H1 (cell line): ENCODE measurements at places on chromosomes 5 and 9. TPM values are rescaled to one million over a fixed set of nuclear protein-coding genes. Genes with fewer than 3 reads are reported as not detected.

- DNase-seq = no peak
Observed at GRCh38 chr5:19930451-19930850, 57.5 kb downstream of the CDH18 start.

DNA sequence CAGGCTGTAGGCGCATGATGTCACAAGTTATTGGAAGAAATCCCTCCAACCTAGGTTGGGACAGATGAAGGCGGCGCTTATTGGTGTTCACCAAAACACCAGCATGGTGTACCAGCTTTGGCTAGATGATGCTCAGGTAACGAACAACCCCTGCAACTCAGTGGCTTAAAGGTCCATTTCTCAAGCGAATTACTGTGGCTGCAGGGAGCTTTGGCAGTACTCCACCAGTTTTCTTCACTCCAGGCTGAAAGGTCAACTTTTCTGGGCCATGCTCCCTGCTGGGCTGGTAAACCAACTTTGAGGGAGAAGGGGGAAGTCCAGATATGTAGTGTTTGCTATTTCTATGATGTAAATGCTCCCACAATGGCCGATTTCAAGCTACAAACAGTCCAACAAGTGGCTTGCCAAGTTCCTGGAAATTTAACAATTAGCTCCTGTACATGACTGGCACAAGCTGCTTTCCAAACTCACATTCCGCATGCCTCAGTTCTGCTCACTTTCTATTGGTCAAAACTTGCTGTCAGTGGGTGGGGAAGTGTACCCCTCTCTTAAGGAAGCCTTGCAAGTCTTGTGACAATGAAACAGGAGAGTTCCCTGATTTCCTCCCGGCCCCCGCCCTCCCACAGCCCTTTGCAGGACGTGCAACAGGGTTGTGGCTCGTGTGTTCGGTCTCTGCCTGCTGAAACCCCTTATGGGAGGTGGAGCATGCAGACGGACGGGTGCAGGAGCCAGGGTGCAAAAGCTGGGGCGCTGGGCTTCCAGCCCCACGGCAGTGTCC, 588 bp upstream of the ZBED3 start:
- no peak for DNase-seq

Gene AQP7
- not detected in 2 replicates for total RNA-seq

GRCh38 chr9:120891884-120892747, 15.1 kb upstream of the PHF19 start:
- no peak for DNase-seq

Gene HMMR
- total RNA-seq = 70.6 and 77.3 TPM in 2 replicates

- DNase-seq = no peak
Observed at GRCh38 chr9:18874069-18874468, 158.9 kb downstream of the SAXO1 start.

Gene ACSL6
- 2.4 and 3.8 TPM in 2 replicates for total RNA-seq

GRCh38 chr5:177388521-177389052, 4.4 kb downstream of the SLC34A1 start:
- no peak for DNase-seq

DNA sequence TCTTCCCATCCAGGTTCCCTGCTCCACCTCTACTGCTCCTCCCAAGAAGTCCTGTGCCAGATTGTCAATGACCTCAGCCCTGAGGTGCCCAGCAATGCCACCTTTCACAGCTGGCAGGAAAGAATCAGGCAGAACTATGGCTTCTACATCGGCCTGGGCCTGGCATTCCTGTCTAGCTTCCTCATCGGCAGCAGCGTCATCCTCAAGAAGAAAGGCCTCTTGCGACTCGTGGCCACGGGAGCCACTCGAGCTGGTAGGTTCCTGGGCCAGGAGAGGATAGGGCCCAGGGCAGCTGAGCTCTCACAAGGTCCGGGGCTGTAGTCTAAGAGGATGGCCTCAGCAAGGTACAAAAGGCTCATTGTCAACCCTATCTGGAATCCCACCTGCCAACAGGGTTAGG, 3.1 kb downstream of the NIPAL4 start:
- no peak for DNase-seq

Gene MUSK
- not detected in 2 replicates for total RNA-seq

- DNase-seq = no peak
Observed at GRCh38 chr5:63398346-63398745, 563.9 kb downstream of the HTR1A start.

Gene RNF180
- 2.3 and 2.4 TPM in 2 replicates for total RNA-seq

- DNase-seq = no peak
Observed at GRCh38 chr9:136544964-136545691, 720 bp downstream of the NOTCH1 start.

DNA sequence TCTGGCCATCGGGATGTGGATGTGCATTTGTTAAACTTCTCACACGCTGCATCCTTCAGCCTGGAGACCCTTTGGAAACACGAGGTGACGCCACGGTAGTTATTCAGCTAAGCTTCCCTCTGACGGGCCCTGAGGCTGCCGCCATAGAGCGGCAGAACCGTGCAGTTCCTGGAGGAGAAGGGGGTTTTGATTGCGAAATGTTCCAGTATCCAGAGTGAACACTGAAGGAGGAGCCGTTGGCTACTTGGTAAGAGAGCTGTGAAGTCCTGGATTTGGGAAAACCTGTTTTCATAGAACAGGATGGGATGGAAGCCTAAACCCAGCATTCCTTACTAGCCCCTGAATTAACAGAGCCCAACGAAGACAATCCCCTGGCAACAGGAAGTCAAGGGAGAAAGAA, 23.0 kb upstream of the EXOC3 start:
- no peak for DNase-seq

Gene PCDHGA10
- 2.1 and 2.2 TPM in 2 replicates for total RNA-seq

DNA sequence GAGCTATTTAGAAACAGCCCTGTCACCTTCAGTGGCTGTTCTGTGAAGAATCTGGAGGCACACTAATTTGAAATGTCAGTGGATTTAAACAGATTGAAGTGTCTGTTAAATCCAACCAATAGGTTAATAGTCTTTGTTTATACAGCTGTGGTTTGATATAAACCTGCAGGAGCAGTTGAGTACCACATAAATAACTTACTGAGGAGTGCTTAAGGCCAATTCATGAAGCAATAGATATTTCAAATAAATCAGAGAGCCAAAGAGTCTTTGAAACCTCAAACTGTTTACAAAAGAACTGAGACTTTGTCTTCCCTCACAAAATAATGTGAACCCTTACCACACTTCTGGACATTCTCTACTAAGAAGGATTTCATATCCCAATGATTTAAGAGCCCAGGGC, 111.9 kb downstream of the FEM1C start:
- no peak for DNase-seq

Gene CNTNAP3B
- total RNA-seq = 2.2 and 2.9 TPM in 2 replicates

GRCh38 chr5:164504141-164504772, 998.8 kb downstream of the MAT2B start:
- no peak for DNase-seq

GRCh38 chr5:138022912-138023311, 10.0 kb downstream of the FAM13B start:
- DNase-seq = no peak

Gene PRLR
- 2.5 and 2.7 TPM in 2 replicates for total RNA-seq

- no peak for DNase-seq
Observed at GRCh38 chr5:146048994-146049703, 56.2 kb downstream of the PLAC8L1 start.

DNA sequence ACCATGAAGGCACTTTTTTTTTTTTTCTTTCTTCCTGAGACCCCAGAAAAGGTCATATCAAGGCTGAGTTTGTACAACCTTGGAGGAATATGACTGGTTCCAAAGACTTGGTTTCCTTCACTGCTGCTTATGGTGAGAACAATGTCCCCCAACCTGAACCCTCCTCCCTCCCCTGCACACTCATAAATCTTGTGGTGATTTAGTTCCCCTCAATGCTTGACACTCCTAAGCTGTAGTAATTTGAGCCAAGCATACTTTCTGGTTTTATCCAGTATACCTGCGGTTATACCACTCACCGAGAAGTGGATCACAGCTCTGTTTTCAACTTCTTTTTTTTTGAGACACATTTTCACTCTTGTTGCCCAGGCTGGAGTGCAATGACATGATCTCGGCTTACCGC, 149.9 kb upstream of the KLF4 start:
- DNase-seq = no peak

Gene PCDHA5
- 0.52 and 0.76 TPM in 2 replicates for total RNA-seq

- no peak for DNase-seq
Observed at GRCh38 chr9:19495186-19496028, 86.6 kb downstream of the ACER2 start.

Gene GRXCR2
- total RNA-seq = not detected in 2 replicates

Gene HMCN2
- 7.9 and 9.1 TPM in 2 replicates for total RNA-seq

Gene BTNL8
- total RNA-seq = 0.27 and 0.48 TPM in 2 replicates

Gene LPAR1
- total RNA-seq = 3.4 and 3.8 TPM in 2 replicates

Gene INSYN2B
- not detected in 2 replicates for total RNA-seq

DNA sequence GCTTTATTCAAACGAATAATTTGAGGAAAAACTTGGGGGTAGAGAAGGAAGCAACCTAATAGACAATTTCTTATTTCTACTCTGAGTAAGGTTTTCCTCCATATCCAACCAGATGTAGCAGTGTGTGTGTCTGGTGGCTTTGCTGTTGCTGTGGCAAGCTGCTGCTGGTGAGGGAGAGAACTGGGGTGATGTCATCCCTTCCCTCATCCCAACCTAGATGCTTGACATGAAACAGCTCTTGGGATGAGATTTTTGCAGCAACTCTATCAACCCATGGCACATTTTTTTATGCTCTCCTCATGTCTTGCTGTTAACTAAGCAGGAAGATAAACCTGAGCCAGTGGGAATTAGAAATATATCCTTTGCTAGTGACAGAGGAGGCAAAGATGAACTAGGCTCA, 135.8 kb downstream of the PCSK1 start:
- no peak for DNase-seq

DNA sequence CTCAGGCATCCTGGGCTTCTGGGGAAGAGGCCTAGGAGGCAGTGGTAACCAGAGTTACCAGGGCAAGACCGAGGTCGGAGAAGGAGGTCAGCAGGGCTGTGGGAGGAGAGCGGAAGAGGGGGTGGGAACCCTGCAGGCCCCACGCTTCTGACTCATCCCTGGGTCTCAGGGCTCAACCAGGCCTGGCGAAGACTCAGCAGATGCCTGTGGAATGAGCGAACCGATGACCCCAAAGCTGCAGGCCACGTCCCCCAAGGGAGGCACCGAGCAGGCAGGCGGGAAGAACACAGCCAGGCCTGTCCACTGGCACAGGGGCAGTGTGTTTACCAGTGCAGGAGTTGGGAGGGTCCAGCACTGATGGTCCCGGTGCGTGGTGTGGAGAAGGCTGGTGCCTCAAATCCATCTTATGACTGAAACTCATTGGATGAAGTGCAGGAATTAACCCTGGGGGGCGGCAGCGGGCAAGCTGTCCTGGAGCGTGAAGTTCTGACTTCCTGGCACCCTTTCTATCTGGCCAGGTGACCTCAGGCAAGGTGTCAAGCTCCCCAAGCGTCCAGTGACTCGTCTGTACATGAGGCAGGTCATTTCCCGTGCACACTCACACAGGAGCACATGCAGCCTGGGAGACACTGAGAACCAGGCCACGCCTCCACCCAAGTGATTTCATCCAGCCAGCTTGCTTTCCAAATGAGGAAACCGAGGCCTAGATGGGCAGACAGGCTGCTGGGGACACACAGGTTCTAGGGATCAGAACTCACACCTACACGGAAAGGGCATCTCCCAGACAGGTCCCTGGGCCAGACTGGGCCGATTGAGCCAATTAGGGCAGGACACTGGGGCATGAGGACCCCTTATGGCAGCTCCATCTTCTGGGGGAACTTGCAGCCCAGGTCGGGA, 69.1 kb downstream of the ADAMTS2 start:
- DNase-seq = no peak

Gene TTF1
- total RNA-seq = 22.2 and 22.6 TPM in 2 replicates

- no peak for DNase-seq
Observed at GRCh38 chr5:155508673-155509072, 495.1 kb downstream of the KIF4B start.
